ENCODE measurements at places on chromosomes 6 and 20.

GRCh38 chr6:46080111-46080510 is 49.7 kb upstream of the ENPP4 start:
- DNase-seq: no peak

DNA sequence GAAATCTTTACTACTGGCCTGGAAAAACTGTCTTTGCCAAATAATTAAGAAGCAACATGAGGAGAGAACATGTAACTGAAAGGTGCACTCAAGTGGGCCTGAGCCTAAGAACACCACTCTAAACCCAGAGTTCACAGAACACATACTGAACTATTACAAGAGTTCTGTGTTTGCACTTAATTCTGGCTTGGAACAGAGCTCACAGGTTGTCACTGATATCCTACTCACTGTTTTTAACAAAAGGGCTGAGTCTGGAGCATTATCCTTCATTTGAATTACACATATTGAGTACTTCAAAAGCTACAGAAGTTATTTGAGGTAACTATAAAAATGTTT is 164.7 kb downstream of the OGFRL1 start:
- no peak for DNase-seq

- DNase-seq: no peak
Measured at GRCh38 chr20:13455713-13456112, 183.0 kb downstream of the TASP1 start.

DNA sequence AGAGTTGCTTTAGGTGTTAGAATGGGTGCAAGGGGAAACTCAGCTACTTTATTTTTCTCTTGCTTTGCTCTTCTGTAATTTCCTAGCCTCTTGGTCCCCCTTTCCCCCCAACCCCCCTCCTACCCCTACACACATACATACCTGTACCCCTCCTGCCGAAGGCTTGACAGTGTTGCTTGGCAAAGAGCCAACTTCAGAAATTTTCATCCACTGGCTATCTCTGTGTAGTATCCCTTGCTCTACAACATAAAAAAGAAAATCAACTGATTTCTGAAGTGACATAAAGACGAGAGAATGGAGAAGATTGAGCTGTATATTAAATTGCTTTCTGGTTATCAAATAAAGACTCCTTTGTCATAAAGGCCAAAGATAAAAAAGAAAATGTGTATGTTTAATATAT is 498.1 kb upstream of the SOX4 start:
- DNase-seq: no peak

- DNase-seq: no peak
Measured at GRCh38 chr6:124812067-124812466, 150.2 kb upstream of the RNF217 start.

Measured in activated T-cell treated with anti-CD3 and anti-CD28 coated beads for 24 hours (primary cell).